ENCODE measurements at places on chromosomes 7 and 10.

DNA sequence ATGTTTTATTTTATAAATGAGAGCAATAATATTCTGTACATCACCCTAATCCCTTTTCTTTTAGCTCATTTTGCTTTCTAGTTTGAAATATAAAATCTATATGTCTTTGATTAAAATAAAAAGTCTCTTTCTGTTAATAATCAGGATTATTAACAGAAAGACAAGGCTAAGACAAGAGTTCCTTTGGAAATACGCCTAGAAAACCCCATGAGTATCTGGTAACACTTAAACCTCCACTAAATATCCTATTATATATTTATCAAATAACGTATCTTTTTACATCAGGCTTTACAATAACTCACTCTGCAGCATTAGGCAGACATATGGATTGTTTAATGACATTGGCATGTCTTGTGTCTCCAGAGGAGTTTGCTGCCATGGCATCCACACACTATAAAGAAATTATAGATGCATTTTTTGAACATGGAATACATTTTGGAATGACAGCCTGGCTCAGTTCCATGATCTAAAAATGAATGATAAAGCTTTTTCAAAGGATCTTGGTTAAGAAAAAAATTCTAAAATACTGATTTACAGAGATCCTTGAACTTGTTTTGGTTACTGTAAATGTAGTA, 98.7 kb downstream of the TMEM26 start:
- H3K4me1 ChIP-seq = peaks cover 17% of the 10 kb centered on the region
- H3K27me3 ChIP-seq = no peaks in the 10 kb centered on the region
- H3K4me3 ChIP-seq = no peak overlapping the region
- no peaks in the 10 kb centered on the region for H3K36me3 ChIP-seq
- no peak for DNase-seq
- no peak overlapping the region for H3K27ac ChIP-seq

DNA sequence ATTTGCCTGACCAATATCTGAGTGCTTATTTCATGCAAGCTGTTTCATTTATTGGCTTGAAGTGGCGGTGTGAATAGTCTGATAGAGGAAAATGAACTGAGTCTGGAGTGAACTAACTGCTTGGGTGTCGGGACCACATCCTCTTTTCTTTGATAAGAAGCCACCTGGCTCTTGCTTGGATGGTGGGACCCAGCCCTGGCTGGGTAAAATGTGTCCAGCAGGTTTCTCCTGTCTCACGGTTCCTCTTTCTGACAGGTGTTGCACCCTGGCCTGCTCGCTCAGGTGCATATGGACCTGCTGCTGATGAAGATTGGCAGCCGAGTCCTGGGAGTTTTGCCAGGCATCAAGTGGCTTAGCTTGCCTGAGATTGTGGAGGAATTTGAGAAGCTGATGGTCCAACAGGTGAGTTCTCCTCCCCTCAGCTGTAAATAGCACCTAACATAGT, 1.6 kb downstream of the ADCK2 start:
- DNase-seq = no peak
- no peak overlapping the region for H3K4me3 ChIP-seq
- no peaks in the 10 kb centered on the region for H3K36me3 ChIP-seq

DNA sequence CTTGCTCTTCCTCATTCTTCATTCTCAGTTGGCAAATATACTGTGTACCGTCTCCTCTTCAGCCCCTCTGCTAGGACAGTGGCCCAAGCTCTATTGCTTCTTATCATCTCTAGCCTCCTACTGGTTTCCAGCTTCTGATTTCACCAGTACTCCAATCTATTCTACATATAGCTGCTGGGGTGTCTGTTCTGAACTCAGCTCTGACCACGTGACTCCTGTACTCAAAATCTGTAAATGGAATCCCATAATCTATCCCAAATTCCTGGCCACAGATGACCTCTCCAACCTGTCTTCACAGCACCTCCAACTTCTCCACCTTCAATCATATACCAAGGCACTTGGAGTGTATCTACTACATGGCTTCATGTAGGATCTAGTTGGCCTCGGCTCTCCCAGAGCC, 152.9 kb downstream of the NRCAM start:
- peaks cover 5% of the 10 kb centered on the region for H3K4me1 ChIP-seq
- H3K27ac ChIP-seq = no peak overlapping the region
- no peak overlapping the region for H3K4me3 ChIP-seq
- no peak for DNase-seq

GRCh38 chr7:157010588-157011332, at the start of gene MNX1:
Gene MNX1 (minus strand): TSS chr7:157010663. CDS start chr7:157010350, 313 bp downstream.
- peaks cover 13% of the 10 kb centered on the region for H3K4me1 ChIP-seq
- no peak within 1 kb of the TSS for H3K27ac ChIP-seq
- DNase-seq = peak; percentile 84
- peaks cover 89% of the 10 kb centered on the region for H3K27me3 ChIP-seq
- no peaks in the 10 kb centered on the region for H3K36me3 ChIP-seq

- no peaks in the 10 kb centered on the region for H3K36me3 ChIP-seq
- no peaks in the 10 kb centered on the region for H3K4me1 ChIP-seq
These were observed 10.8 kb upstream of the PVRIG start for GRCh38 chr7:100208911-100209408.

GRCh38 chr7:28202222-28202621, 21.6 kb upstream of the JAZF1 start:
- H3K4me1 ChIP-seq = no peaks in the 10 kb centered on the region
- no peak for DNase-seq
- H3K4me3 ChIP-seq = no peak overlapping the region
- no peaks in the 10 kb centered on the region for H3K36me3 ChIP-seq

GRCh38 chr10:77637532-77638320, at the start of gene KCNMA1:
Gene KCNMA1 (minus strand): TSS chr10:77637808.
- H3K4me1 ChIP-seq = peaks cover 13% of the 10 kb centered on the region
- H3K36me3 ChIP-seq = no peaks in the 10 kb centered on the region
- DNase-seq = peak; percentile 46

- no peaks in the 10 kb centered on the region for H3K36me3 ChIP-seq
- no peak for DNase-seq
- no peaks in the 10 kb centered on the region for H3K27me3 ChIP-seq
These were observed 363.3 kb downstream of the TNS3 start for GRCh38 chr7:47218378-47219176.

DNA sequence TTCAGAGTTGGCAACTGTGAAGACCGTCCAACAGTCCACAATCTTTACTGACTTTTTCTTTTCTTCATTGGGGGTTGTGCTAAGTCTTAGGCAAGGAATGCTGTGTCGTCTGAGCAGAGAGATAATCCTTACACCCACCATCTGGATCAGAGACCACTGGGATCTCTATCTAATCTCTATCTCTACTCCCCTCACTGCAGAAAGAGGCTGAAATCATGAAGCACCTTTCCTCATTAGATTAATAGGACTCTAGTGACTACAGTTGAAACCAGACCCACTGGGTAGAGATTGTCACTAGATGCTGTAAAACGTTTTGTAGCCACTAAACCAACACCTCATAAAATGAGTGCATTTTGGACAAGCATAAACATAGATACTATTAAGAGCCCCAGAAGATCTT, 387.4 kb upstream of the CELF2 start:
- H3K27ac ChIP-seq = no peak overlapping the region
- H3K4me1 ChIP-seq = no peaks in the 10 kb centered on the region
- no peak overlapping the region for H3K4me3 ChIP-seq
- H3K27me3 ChIP-seq = no peaks in the 10 kb centered on the region
- H3K36me3 ChIP-seq = no peaks in the 10 kb centered on the region

- no peaks in the 10 kb centered on the region for H3K27me3 ChIP-seq
- H3K4me1 ChIP-seq = no peaks in the 10 kb centered on the region
- no peak overlapping the region for H3K4me3 ChIP-seq
- H3K36me3 ChIP-seq = no peaks in the 10 kb centered on the region
- DNase-seq = no peak
- H3K27ac ChIP-seq = no peak overlapping the region
These were observed 126.7 kb upstream of the TMEM196 start for GRCh38 chr7:19900118-19900517.

- no peak for DNase-seq
- H3K4me1 ChIP-seq = no peaks in the 10 kb centered on the region
- no peak overlapping the region for H3K27ac ChIP-seq
- H3K27me3 ChIP-seq = no peaks in the 10 kb centered on the region
- H3K4me3 ChIP-seq = no peak overlapping the region
- no peaks in the 10 kb centered on the region for H3K36me3 ChIP-seq
These were observed 300.6 kb downstream of the CNTNAP2 start for GRCh38 chr7:146417176-146417575.

DNA sequence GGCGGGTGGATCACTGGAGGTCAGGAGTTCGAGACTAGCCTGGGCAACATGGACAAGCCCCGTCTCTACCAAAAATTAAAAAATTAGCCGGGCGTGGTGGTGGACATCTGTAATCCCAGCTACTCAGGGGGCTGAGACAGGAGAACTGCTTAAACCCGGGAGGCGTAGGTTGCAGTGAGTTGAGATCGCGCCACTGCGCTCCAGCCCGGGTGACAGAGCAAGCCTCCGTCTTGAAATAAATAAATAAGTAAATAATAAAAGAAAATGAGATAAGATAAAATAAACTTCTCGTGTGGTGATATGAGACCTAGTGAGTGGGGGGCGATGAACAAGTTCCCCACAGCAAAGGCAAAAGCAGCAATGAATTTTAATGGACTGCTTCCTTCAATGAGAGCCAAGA, 33.6 kb upstream of the LMTK2 start:
- no peak for DNase-seq
- H3K4me3 ChIP-seq = no peak overlapping the region
- no peaks in the 10 kb centered on the region for H3K4me1 ChIP-seq
- H3K27ac ChIP-seq = no peak overlapping the region
- H3K27me3 ChIP-seq = no peaks in the 10 kb centered on the region

DNA sequence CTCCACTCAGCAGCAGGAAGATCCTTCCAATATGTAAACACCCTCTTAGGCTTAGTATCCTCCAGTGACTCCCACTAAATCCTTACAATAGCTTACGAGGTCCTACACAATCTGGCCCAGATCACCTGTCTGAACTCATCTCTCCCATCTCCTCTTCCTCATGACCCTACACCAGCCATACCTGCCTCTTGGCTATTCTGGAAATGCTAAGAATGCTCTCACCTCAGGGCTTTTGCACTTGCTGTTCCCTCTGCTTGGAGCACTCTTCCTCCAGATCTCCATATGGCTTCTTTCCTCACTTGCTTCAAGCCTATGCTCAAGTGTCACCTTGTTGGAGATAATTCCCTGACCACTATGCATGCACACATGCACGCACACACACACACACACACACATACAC, 50.8 kb upstream of the FRMD4A start:
- no peak overlapping the region for H3K27ac ChIP-seq
- no peak for DNase-seq
- H3K27me3 ChIP-seq = no peaks in the 10 kb centered on the region

DNA sequence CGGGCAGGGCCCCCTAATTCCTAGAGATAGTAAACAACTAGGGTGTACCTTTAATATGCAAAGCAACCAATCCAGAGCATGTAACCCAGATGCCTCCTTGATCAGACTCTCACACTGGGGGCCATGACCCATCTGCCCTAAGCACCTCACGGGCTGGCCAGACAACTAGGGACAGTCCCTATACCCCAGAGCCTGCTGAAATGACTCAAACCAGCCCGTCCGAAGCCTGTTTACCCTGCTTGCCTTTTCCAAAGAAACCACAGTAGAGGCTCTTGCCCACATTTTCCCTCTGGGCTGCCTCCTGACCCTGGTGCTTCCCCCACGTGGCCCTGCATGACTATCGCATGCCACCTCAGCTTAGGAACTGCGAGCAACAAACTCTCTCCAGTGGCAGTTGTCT, 46.2 kb downstream of the RGS10 start:
- DNase-seq = no peak
- H3K4me1 ChIP-seq = peaks cover 11% of the 10 kb centered on the region
- H3K27me3 ChIP-seq = no peaks in the 10 kb centered on the region
- no peak overlapping the region for H3K27ac ChIP-seq
- H3K4me3 ChIP-seq = no peak overlapping the region

GRCh38 chr10:1249142-1249920, 193.1 kb downstream of the WDR37 start:
- H3K27ac ChIP-seq = no peak overlapping the region
- no peaks in the 10 kb centered on the region for H3K36me3 ChIP-seq
- H3K4me1 ChIP-seq = no peaks in the 10 kb centered on the region
- no peak for DNase-seq

- no peaks in the 10 kb centered on the region for H3K27me3 ChIP-seq
- no peak overlapping the region for H3K27ac ChIP-seq
- no peak overlapping the region for H3K4me3 ChIP-seq
- no peaks in the 10 kb centered on the region for H3K36me3 ChIP-seq
These were observed 84.6 kb downstream of the MACC1 start for GRCh38 chr7:20132585-20132984.

- H3K4me1 ChIP-seq = no peaks in the 10 kb centered on the region
- peak; percentile 43 for DNase-seq
- no peaks in the 10 kb centered on the region for H3K36me3 ChIP-seq
- H3K27me3 ChIP-seq = no peaks in the 10 kb centered on the region
- H3K4me3 ChIP-seq = peak overlapping the region; percentile 31
These were observed 918 bp downstream of the NET1 start for GRCh38 chr10:5413012-5413938.

DNA sequence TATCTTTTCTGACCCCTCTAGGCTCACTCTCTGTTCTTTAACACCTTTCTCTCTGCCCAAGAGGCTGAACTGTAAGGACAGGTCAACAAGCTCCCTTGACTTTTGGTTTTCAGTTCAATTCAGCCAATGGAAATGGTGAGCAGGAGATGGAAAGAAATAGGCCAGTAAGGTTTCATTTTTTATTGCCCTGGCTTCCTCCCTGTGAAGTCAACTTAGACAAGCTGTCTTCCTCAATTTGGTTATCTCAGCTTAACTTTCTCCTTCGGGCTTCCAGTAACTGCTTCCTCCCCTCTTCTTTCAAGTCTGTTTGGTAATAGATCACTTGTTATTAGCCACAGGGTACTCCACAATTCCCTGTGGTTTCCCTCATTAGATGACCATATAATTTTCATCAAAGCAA, 19.7 kb downstream of the LIPK start:
- no peaks in the 10 kb centered on the region for H3K4me1 ChIP-seq
- no peak overlapping the region for H3K27ac ChIP-seq
- no peak for DNase-seq
- H3K36me3 ChIP-seq = no peaks in the 10 kb centered on the region

DNA sequence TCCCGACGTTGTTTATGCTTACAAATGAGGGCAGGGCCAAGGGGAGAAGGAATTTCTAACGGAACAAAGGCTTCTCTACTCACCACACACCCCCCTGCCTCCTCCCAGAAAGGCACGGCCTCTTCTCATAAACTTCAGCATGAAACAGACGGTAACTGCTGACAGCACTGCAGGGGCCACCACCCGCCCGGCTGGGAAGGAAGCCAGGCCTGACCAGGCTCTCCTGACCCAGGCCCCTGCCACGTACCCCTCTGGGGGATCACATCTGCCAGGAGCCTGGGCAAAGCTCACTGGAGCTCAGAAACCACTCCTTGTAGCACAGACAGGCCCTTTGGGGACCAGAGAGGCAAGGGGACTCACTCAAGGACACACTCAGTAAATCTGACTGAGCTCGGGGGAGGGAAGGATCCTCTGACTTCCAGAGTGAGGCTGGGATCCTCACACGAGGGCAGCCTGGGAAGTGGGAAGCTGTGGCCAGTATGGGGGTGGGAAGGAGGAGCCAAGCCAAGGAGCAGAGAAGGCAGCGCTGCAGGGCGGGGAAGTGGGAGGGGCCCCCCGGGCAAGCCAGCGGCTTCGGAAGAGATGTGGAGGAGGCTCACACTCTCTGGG, 46.1 kb downstream of the ZCCHC24 start:
- no peaks in the 10 kb centered on the region for H3K36me3 ChIP-seq
- peaks cover 70% of the 10 kb centered on the region for H3K4me1 ChIP-seq
- H3K27me3 ChIP-seq = no peaks in the 10 kb centered on the region
- no peak overlapping the region for H3K4me3 ChIP-seq

- no peak overlapping the region for H3K4me3 ChIP-seq
- peaks cover 42% of the 10 kb centered on the region for H3K27me3 ChIP-seq
- no peaks in the 10 kb centered on the region for H3K4me1 ChIP-seq
These were observed 2.3 kb downstream of the CLEC2L start for GRCh38 chr7:139525750-139526149.
